T-helper 2 cell (primary cell): ENCODE measurements at places on chromosomes 7 and 10.

DNA sequence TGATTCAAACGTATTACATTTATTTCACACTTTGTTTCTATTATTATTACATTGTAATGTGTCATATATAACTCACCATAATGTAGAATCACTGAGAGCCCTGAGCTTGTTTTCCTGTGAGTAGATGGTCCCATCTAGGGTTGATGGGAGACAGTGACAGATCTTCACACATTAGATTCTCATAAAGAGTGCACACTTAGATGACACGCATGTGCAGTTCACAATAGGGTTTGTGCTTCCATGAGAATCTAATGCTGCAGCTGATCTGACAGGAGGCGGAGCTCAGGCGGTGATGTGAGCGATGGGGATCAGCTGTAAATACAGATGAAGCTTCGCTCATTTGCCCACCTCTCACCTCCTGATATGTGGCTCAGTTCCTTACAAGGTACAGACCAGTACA is 36.1 kb downstream of the BMPER start:
- no peak for DNase-seq

DNA sequence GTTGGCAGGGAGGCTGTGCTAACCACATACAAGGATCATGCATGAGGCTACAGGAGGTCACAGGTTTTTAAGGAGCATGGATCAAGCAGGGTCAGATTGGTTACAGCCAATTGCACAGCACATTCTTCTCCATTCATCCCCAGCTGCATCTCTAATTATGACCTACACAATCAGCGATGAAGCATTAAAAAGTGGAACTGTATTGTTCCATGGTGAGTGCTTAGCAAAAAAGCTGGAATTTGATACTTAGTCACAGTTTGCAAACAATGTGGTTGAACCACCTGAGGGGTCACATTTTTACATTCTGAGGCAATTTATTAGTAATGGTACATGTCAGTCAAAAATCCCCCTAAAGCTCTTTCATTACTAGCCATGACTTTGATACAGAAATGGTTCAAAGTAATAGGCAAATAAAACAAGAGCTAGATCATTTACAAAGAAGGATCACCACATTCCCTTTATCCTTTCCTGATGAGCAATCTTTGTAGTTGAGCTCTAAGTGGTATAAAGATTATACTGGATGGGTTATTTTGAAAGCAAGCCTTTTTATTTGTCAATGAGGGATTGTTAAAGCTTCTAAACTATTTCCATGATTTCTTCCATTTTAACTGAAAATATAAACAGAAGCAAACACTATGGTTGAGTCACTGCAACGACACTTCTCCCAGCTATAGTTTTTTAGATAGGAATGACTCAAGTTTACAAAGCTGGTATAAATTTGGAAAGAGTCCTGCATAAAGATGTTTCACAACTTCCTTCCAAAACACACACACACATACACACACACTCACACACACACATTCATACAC is 217.8 kb upstream of the SEMA3A start:
- no peak for DNase-seq

DNA sequence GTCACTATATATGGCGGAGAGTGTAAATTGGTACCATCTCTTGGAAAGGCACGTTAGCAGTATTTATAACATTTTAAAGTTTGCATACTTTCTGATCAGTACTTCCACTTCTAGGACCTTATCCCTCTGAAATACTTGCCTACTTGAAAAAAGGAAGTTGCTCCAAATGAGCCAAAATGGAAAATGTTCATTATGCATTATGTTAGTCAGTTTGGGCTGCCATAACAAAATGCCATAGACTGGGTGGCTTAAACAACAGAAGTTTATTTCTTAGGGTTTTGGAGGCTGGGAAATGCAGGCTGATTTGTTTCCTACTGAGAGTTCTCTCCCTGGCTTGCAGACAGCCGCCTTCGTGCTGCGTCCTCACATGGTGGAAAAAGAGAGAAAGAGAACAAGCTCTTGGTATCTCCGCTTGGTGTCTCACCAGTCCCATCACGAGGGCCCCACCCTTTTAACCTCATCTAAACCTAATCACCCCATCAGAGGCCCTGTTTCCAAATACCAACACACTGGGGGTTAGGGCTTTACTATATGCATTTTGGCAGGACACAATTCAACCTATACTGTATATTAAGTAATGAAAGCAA is 6.9 kb downstream of the SNX10 start:
- DNase-seq: no peak

- no peak for DNase-seq
Observed at GRCh38 chr10:133292919-133293809, 15.5 kb downstream of the TUBGCP2 start.

DNA sequence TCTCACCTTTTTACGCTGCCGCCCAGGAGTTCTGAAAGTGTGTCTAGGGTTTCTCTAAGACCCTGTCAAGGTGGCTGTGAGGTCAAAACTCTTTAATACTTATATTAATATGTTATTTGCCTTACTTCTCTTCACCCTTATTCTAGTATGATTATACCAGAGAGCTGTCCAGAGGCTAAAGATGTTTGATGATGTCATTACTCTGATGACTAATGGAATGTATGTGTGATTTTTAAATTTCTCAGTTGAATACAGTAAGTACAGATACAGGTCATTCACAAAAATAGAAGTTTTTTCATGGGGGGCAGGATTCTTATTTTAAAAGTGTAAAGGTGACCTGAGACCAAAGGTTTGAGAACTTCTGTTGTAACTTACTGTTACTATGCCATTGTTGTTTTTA is 150.6 kb upstream of the FOXP2 start:
- no peak for DNase-seq
